Fibroblast of skin of back (primary cell): ENCODE measurements at places on chromosomes 3 and 15.

DNA sequence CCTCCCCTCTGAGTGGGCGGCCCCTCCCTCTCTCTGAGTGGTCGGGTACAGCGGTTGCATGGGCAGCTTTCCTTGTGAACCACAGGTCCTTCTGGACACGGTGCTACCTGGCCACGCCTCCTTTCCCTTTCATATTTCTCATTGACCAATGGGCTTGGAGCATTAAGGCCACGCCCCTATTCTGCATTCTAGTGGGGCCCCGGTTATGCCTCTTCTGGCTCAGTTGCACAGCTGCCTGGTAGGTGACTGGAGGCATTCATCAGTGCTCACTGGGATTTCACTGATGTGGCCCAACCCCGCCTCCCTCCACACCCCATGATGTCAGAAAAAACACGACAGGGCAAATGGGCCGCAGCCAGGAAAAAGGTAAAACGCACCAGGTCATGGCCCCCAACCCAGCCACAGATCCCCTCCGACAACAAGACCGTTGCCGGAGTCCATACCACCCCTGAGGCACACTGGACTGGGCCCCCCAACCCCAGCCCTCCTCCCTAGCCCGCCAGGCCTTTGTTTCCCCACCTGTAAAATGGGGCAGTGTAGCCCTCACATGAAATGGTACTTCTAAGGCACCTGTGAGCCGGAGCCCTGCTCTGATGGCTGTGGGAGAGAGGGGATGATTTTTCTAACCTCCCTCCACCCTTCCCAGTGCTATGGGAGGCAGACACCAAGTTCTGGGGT lies 26.3 kb downstream of the NGRN start:
- peak; percentile 10 for DNase-seq

DNA sequence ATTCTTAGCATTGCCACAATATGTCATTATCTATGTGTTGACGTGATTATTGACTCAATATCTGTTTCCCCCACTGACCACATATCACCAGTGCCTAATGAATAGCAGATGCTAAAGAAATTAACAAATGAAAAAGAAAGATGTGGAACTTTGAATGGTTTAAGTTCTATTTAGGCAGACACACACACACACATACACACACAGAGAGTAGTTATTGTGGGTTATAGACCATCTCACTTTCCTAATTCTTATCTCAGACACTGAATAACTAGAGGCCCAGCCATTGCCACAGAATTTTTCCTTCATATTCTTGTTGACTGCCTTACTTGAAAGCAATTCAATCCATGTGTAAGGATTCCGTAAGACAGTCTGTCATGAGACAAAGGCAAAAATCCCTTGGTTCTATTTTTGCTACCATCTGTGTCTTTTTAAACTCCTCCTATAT lies 61.9 kb upstream of the PHLDB2 start:
- no peak for DNase-seq

DNA sequence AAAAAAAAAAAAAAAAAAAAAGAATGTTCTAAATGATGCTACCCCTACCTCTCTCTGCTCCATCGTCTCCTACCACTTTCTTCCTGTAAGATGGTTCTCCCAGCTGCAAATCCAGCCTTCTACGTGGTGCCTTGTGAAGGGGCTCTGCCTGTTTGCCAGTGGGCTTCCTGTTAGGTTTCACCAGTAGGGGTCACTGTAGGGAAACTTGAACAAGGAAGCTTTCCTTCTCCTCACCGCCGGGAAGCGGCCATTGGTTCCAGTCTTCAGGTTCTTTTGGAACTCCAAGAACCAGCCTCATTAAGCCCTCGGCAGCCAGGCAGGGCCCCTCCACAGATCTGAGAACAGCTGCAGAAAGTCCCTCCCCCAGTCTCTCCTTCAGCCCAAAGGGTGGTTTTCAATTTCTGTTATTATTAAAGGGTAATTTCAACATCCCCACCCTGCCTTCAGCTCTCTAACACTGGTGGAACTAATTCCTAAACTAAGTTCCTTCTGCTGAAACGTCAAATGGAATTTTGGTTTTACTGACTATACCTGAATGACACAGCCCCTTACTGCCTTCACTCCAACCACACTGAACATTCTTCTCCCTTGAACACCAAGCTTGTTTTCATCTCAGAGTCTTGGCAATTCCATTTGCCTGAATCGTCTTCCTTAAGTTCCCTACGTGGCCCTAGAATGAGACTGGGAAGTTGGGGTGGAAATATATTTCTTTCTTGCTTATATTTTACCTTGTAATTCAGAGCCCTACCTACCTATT lies 13.5 kb downstream of the MCCC1 start:
- DNase-seq, result peak; percentile 25

DNA sequence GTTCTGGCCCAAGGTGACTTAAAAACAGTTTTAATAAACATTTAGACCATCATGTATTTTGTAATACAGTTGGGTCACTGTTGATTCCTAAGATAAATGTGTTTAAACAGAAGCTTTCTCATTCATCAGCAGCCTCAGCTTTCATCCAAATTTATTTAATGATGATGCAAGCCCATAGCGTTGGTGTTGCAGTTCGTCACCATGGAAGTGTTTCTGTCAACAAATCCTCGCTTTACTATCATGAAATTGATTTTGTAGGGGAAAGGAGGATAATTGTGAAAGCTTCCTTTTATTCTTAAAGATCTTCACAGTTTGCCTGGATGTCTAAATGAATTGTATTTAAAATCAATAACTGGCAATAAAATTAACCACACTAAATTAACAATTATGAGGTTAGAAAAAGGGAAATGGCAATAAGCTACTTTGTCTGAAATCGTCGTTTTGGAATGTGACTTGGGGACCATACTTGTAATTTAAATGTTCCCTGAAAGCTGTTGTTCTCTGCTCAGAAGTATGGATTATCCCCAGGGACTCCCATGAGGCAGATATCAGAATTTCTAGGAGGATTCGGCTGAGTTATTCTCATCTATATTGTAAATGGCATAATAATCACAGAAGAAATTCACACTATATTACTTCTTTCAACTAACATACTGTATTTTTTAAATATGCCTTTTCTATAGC lies 29.0 kb downstream of the CMSS1 start:
- no peak for DNase-seq
